NCI-H2107 (cell line): ENCODE measurements at places on chromosomes 2 and 18.
A peak's percentile ranks its signal among the peaks of the same experiment; 100 is the strongest.

DNA sequence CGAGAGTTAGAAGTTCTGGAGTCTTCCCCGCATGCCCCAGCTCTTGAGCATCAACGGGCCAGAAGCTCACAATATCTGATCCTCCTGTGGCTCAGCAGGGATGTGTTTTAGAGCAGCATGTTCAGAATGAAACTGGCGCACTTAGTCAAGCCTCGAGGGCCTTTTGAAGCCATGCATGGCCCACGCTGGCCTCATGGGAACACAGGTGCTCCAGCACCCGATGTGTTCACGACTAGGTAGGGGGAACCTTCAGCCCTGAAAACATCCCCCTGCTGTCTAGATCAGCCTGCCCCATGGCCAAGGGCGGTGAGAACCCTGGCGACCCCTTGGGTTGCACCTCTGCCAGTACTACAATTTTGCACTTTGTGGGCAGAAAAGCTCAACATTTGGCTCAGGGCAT, 32.8 kb downstream of the MSH6 start:
- DNase-seq: no peak

DNA sequence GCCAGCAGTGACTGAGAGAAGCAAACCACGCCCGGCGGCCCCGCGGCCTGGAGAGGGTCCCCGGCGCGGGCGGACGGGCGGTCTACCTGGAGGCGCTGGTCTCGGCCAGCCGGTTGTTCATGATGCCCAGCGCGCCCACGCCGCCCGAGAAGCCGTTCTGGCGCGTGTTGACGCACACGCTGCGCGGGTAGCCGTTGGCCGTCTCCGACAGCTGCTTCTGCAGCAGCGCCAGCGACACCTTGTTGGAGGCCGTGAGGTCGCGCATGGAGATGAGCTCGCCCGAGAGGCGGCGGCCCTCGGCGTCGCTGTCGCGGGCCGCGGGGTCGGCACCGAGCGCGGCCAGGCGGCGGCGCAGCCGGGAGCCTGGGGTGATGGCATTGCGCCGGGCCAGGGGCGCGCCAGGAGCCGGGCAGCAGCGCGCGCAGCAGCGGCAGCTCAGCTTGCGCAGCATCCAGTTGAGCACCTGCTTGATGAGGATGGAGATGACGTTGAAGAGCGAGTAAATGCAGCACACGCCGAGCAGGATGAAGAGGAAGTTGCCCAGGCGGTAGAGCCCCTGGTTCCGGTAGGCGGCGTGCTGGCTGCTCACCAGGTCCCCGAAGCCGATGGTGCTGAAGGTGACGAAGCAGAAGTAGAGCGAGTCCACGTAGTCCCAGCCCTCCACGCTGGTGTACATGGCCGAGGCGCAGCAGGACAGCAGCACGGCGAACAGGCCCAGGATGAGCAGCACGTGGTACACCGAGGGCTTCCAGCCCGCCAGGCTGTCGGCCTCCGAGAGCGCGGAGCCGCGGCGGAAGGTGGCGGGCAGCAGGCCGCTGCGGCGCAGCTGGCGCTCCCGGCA, 118.1 kb downstream of the MSH2 start:
- peak; percentile 69 for DNase-seq

DNA sequence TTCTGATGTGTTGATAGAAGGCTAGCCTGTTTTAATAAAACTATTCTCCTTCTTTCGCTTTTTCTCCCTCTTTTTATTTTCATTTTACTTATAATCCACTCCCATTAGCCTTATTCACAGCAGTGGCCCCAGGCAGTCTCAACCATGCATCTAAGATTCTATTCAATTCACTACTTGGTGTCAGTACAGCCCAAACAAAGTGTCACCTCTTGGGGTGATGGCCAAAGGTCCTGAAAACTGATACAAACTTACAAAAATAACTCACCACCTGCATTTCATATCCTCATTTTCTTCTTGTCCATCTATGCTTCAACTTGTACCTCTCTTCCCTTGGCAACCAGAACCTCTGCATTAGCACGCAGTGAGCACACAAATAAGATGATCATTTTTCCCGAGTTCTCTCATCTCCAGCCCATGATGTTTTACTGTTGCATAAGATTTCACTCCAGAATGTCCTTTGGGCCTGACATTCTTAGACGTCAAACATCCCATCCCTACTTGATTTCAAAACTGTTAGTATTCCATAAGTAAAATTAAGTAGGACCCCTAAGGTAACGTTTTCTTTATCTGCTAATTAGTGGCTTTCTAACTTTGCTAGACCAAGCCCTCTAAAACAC, 559.3 kb upstream of the TNP1 start:
- DNase-seq: no peak

- no peak for DNase-seq
Measured at GRCh38 chr2:68721482-68722101, 13.0 kb upstream of the ARHGAP25 start.

DNA sequence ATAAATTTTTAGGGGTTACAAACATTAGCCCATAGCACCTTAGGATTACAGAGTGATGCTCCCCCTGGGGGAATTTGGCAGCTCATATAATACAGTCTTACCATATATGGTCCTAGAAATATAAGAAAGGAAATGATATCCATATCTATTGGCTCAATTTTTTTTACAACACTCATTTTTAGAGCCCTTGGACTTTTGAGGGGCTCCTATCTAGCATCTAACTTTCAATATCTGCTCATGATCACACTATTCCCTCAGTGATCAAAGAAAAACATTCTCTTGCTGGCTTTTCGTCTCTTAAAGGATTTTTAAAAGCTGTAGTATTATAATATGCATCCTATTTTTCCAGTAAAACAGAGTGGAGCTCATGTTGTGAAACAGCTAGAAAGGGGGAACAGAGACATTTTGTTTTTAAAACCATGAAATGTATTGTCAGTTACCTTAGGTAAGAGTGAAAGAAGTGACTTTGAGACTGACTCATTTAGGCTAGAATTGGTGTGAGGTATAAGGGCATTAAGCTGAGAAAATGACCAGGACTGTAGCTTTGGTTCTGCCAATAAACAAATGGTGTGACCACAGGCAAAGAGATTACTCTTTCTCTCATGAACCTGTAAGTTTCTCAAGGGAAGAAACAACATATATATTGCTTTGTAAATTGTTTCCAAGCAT, 65.8 kb downstream of the ALPK2 start:
- DNase-seq: no peak

DNA sequence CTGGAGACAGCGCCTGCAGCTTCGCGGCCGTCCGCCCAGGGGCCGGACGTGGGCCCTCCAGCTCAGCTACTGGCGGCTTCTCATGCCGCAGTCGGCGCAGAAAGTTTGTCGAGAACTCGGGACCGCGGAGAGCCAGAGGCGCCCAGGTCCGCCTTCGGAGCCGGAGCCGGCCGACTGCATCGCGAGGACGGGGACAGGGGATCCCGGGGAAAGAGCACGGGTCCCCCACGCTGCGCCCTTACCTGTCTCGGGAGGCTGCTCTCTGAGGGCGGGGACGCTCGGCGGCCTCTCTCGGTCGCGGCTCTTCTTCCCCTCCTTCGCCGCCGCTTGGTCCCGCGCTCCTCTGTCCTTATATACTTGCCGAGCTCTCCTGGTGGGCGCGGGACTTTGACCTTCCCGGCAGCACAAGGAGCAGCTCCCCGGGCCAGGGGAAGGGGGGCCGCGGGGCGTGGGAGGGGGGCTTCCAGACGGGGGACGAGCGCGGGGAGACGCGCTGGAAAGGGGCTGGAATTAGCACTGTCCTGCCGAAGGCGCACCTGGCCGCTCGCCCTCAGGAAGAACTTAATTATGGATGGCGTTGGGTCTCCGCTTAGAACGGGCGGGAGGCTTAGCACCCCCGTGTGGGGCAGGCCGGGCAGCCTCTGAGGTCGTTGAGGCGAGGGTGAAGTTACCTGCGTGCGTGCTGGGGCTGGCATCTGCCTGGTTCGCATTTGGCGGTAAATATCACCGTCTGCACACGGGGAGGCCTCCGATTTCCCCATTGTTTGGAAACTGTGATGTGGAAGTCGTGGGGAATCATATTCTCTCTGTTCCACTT, at the start of gene POMC:
TSS of gene POMC (minus strand) at position 325 of the 817 bp plus-strand sequence. CDS start 3,808 bp downstream, outside the sequence.
- peak; percentile 26 for DNase-seq

- DNase-seq: no peak
Measured at GRCh38 chr2:98743835-98744234, 12.9 kb upstream of the MGAT4A start.

DNA sequence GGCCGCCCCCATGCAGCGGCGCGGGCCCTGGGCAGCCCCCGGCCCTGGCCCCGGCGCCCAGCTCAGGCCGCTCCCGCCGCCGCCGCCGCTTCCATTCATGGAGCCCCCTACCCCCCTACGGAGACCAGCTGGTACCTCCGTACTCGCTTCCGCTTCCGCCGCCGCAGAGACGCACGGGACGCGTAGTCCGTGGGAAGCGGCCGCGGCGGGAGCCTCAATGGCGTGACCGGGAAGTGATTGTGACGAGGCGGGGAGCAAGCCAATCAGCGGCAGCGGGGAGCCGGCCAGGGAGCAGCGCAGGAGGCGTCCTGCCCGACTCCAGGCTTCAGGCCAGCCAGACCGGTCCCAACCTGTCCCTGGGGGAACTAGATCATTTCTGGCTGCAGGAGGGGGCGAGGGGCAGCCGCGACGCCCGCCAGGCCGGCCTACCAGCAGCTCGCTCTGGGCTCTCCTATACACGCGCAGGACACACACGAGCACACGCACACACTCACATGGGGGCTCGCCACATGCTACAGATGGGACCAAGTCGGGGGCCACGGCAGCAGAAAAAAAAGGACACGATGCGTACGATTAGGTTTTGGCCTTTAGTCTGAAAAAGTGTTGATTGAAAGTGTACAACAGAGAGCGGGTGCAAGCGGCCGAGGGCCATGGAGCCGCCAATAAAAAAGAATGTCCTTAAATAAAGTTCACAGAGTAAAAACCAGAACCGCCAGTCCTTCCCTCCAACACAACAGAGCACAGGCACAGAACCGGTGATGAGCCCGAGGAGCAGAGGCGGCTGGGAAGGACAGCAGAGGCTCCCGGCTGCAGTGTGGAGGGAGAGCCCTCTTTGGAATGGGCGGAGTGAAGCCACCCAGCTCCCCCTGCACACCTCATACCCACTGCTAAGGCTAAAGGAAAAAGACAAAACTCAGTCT, at the start of gene ZNF513:
TSS of gene ZNF513 (minus strand) at position 109 of the 920 bp plus-strand sequence. CDS start 208 bp downstream, outside the sequence.
- peak; percentile 90 for DNase-seq

DNA sequence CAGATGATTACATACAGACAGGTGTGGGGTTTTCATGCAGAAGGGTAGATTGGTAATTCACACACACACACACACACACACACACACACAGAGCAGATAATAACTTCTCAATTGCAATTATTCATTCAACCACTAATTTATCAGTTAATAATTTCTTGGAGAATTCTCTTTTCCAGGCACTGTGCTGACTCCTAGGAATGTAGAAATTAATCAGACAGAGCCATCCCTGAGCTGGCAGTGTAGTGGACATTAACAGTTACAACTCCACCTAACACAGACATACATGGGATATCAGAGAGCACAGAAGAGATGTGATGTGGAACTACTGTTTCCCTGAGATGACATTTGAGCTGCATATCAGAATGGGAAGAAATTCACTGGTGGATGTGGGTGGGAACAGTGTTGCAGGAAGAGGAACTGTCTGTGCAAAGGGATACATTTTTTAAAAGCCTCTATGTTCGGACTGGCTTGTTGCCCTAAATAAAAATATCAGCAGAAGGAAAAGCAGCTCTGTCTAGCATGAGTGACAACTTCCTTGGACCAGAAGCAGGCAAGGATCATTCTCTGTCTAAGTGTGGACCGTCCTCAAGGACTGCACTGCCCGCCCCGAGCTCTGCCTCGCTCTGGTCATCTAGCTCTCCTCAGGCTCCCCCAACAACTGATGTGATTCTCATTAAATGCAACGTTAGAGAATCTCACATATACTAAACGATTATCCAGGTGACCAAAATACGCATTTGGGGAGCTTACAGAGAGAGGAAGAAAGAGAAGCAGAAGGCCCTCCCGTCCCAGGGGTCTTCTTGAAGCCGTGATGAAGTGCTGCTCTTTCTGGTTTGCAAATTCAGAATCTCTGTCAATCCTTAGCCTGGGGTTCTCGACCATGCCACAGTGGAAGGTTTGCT, 173.4 kb upstream of the TRIB2 start:
- no peak for DNase-seq

GRCh38 chr18:63284827-63285733, 34.5 kb downstream of the BCL2 start:
- no peak for DNase-seq

GRCh38 chr2:114091010-114091409, 201.1 kb downstream of the ACTR3 start:
- no peak for DNase-seq

DNA sequence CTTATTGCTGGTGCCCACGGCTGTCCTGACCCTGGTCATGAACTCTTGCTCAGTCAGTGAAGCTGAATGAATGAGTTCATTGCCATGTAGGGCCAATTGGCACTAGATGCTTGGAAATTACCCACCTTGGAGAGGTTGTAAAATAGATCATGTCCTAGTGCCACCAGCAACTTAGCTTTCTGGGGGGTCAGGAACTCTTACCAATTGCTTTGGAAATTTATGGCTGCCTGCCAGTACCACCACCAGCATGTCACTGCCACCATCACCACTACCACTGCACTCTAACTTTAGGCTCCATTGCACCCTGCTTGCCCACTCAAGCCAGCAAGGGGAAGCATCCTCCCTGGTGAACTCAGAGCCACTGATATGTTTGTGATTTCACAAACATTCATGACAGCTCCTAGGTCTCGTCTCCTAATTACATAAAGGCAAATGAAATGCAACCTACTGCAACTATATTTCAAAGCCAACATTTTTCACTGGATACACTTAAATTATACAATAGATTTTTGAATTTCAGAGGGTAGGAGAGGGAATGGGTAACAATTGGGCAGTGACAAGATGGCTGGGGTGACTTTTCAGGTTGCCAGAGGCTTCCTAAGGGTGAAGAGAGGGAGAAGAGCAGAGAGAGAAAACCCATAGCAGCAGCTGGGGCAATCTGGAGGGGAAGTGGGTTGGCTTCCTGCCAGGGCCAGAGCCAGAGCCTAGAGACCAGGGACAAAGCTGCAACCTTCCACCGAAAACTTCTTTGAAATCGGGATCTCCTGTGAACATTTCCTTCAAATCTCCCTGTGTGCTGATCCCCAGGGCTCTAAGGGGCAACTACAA, 3.5 kb upstream of the EMILIN1 start:
- DNase-seq: no peak

- no peak for DNase-seq
Measured at GRCh38 chr2:68385220-68385906, 20.3 kb downstream of the PLEK start.

- DNase-seq: no peak
Measured at GRCh38 chr2:235358981-235359471, 134.8 kb upstream of the AGAP1 start.

DNA sequence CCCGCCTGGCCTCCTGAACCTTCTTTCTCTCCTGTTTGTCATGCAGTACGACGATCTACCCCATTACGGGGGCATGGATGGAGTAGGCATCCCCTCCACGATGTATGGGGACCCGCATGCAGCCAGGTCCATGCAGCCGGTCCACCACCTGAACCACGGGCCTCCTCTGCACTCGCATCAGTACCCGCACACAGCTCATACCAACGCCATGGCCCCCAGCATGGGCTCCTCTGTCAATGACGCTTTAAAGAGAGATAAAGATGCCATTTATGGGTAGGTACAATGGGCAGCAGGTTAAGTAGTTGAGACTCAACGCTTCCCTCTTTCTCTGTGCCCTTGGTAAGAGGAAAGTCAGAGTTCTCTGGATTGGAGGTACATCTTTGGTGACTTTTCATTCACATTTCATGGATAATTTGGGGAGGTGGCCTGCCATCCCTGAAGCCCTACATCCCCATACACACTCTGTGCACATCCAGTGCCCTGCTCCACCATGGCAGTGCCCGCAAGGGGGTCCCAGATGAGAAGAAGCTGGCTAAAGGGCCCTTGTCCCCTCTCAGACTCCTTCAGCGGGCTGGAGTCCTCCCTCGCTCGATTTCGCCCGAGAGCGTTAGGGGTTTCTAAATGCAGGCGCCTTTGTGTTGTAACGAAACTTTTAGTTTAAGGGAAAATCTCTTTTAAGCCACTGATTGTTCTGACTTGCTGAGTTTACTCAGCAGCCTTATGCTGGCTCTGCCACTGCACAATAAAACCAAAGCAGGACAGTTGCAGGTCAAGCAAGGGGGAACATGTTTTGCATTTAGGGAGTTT, 3.0 kb downstream of the MEIS1 start:
- no peak for DNase-seq
